ENCODE measurements at places on chromosomes 1 and 21. TPM values are rescaled to one million over a fixed set of nuclear protein-coding genes. Genes with fewer than 3 reads are reported as not detected.

The HES3 gene
- not detected for polyA plus RNA-seq

The KCTD3 gene
- polyA plus RNA-seq, result 34.1 TPM

The CCDC30 gene
- polyA plus RNA-seq, result 0.12 TPM

The CD101 gene
- polyA plus RNA-seq, result 0.04 TPM

The CR1L gene
- polyA plus RNA-seq, result 35.1 TPM

The LMOD1 gene
- 0.39 TPM for polyA plus RNA-seq

The AZIN2 gene
- 0.56 TPM for polyA plus RNA-seq

The AGT gene
- not detected for polyA plus RNA-seq

The TACSTD2 gene
- polyA plus RNA-seq, result not detected

The SELP gene
- not detected for polyA plus RNA-seq

The FLG2 gene
- not detected for polyA plus RNA-seq

- no peak overlapping the region for H3K27ac ChIP-seq
- H3K27me3 ChIP-seq, result no peaks in the 10 kb centered on the region
- DNase-seq, result no peak
- no peaks in the 10 kb centered on the region for H3K36me3 ChIP-seq
Measured at GRCh38 chr1:102842606-102843005, 265.7 kb downstream of the COL11A1 start.

GRCh38 chr1:198155253-198155652, 1.5 kb upstream of the NEK7 start:
- no peaks in the 10 kb centered on the region for H3K36me3 ChIP-seq
- no peak overlapping the region for H3K27ac ChIP-seq
- no peak overlapping the region for H3K4me3 ChIP-seq
- no peaks in the 10 kb centered on the region for H3K27me3 ChIP-seq
- DNase-seq, result no peak

DNA sequence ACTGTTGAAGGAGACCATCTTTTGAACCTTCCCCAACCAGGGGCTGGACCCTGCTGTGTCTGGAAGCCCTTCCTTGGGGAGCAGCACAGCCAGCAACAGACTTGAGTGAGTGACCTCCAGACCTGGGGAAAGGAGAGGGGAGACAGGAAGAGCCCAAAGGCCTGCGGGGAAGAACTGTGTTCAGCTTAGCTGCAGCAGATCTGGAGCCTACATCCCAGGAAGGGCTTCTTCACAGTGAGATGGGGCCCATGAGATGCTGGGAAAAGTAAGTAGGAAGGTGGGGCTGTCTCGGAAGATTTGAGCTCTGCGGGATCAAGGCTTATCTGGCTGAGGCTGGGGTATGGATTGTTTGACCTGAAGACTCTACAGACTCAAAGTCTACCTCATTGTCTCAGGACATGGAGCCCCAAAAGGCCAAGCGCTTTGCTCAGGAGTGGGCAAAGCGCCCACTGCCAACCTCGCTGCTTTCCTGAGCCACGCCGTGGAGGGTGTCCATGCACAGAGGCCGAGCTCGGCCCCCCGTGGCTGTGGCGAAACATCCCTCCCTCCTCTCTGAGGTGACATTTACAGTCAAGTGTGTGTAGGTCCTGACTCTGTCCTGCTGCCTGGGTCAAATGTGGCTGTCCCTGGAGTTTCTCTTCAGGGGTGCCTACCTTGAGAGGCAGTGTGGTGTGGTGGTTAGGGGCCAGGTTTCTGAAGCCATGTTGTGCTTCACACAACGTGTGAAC, 24.5 kb downstream of the SPOCD1 start:
- H3K4me3 ChIP-seq, result no peak overlapping the region
- H3K27me3 ChIP-seq, result peaks cover 47% of the 10 kb centered on the region
- peaks cover 11% of the 10 kb centered on the region for H3K4me1 ChIP-seq
- no peaks in the 10 kb centered on the region for H3K36me3 ChIP-seq

DNA sequence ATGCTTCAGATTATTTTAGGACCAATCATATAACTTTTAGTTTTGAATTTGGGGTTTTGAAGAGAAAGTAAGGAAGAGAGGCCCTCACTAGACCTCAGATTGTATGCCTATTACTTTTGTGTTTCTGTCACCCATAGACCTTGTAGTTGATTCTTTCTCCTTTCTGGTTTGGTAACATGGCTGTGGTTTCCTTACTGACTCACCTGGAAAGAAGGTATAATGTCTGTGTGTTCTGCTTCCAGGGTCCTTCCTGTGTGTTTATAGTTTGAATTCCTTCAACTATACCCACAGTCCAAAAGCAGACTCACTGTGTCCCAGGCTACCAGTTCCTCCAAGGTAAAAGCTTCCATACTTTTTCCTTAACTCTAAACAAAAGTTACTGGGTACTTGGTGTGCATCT, 8.1 kb downstream of the SLC44A3 start:
- DNase-seq, result no peak
- H3K27ac ChIP-seq, result no peak overlapping the region
- no peaks in the 10 kb centered on the region for H3K4me1 ChIP-seq
- no peaks in the 10 kb centered on the region for H3K36me3 ChIP-seq

DNA sequence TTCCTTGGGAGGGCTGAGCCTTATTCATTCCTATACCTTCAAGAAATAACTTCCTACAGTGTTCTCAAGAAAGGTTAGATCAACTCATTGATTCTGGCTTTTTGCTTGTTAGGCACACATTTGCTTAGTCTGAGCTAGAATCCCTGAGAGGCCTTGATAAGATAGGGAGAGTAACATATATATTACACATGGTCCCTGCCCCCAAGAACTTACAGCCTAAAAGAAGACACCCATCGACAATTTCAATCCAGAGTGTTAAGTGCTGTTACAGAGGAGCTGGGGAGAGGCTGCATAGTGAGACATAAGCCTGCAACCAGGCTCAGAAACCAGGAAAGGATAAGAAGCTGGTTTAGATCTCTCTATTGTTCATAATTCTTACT, 68.7 kb downstream of the PLPP3 start:
- H3K27me3 ChIP-seq, result no peaks in the 10 kb centered on the region
- H3K4me3 ChIP-seq, result no peak overlapping the region
- H3K27ac ChIP-seq, result peak overlapping the region; percentile 31
- DNase-seq, result no peak

DNA sequence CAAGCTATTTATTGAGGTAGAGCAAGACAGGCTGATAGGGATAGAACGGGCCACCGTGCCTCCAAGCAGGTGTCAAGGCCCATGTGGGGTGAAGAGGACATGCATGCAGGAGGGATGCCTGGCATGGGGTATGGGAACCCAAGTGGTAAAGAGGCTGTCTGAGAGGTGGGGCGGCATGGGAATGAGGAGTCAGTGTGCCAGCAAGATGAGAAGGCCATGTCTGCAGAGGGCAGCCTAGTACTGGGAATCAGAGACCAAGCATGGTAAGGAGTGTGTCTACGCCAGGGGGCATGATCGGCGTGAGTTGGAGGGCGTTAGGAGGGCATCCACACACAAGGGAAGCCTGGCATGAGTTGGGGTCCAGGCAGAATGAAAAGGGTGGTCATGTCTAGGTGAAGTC, 303.7 kb upstream of the PLD5 start:
- no peak for DNase-seq
- no peaks in the 10 kb centered on the region for H3K36me3 ChIP-seq
- no peak overlapping the region for H3K27ac ChIP-seq
- no peak overlapping the region for H3K4me3 ChIP-seq
- no peaks in the 10 kb centered on the region for H3K27me3 ChIP-seq

GRCh38 chr1:209391792-209392191, 191.7 kb upstream of the CAMK1G start:
- H3K36me3 ChIP-seq, result no peaks in the 10 kb centered on the region
- no peak overlapping the region for H3K27ac ChIP-seq
- H3K4me3 ChIP-seq, result no peak overlapping the region
- no peak for DNase-seq
- H3K27me3 ChIP-seq, result no peaks in the 10 kb centered on the region

DNA sequence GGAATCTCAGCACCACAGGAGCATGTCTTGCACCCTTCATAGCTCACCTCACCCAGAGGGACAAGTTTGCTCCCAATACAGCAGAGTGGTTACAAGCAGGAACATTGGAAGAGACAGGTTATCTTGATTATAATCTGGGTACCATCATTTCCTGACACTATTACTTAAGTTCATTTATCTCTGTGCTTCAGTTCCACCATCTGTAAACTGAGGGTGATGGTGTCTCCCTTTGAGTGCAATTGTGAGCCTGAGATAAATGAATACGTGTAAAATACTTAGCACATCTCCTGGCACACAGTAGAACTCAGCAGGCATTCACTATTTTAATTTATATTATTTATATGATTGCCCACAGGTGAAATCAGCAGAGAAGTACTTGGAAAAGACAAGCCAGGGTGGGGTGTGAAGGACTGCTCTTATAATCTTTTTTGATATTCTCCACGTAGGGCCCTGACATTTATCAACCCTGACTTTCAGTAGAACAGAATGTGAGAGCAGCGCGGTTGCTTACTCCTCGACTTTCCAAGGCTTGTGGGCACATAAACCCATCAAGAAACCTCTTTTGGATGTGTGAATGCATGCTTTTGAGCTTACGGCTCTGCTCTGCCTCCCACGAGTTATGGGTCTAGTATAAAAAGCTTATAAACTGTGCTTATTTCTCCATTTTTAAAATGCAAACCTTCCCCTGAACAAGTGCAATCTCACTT, 34.9 kb downstream of the DUSP10 start:
- peaks cover 51% of the 10 kb centered on the region for H3K4me1 ChIP-seq
- H3K4me3 ChIP-seq, result no peak overlapping the region
- peak overlapping the region; percentile 86 for H3K27ac ChIP-seq
- DNase-seq, result no peak
- H3K36me3 ChIP-seq, result peaks cover 21% of the 10 kb centered on the region

GRCh38 chr1:85611425-85611824, 30.9 kb downstream of the CCN1 start:
- no peaks in the 10 kb centered on the region for H3K4me1 ChIP-seq
- H3K27me3 ChIP-seq, result no peaks in the 10 kb centered on the region
- no peak overlapping the region for H3K27ac ChIP-seq

- no peak overlapping the region for H3K27ac ChIP-seq
- no peak overlapping the region for H3K4me3 ChIP-seq
- peaks cover 13% of the 10 kb centered on the region for H3K36me3 ChIP-seq
- H3K27me3 ChIP-seq, result no peaks in the 10 kb centered on the region
Measured at GRCh38 chr1:77744576-77744975, 15.1 kb downstream of the USP33 start.

GRCh38 chr1:209370241-209370995, 213.1 kb upstream of the CAMK1G start:
- no peaks in the 10 kb centered on the region for H3K4me1 ChIP-seq
- no peaks in the 10 kb centered on the region for H3K27me3 ChIP-seq
- DNase-seq, result no peak

DNA sequence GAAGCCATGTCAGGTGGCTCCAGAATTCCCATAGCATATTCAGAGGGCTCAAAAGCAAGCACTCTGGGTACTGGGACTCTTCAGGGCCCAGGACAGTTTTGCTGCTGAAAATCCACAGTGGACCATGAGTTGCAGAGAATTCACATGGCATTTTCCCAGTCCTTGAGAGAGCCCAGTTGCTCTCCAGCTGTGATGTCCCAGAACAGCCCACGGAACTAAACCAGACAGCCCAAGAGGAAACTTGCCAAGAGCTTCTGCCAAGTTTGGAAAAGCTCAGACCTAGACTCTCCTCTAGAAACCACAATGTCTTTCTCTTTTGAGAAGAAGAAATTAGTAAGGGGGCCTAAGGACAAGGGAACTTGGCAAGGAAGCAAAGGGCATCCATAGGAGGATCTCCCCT, 69.4 kb downstream of the RGS2 start:
- H3K4me3 ChIP-seq, result no peak overlapping the region
- no peaks in the 10 kb centered on the region for H3K4me1 ChIP-seq
- H3K27ac ChIP-seq, result no peak overlapping the region

DNA sequence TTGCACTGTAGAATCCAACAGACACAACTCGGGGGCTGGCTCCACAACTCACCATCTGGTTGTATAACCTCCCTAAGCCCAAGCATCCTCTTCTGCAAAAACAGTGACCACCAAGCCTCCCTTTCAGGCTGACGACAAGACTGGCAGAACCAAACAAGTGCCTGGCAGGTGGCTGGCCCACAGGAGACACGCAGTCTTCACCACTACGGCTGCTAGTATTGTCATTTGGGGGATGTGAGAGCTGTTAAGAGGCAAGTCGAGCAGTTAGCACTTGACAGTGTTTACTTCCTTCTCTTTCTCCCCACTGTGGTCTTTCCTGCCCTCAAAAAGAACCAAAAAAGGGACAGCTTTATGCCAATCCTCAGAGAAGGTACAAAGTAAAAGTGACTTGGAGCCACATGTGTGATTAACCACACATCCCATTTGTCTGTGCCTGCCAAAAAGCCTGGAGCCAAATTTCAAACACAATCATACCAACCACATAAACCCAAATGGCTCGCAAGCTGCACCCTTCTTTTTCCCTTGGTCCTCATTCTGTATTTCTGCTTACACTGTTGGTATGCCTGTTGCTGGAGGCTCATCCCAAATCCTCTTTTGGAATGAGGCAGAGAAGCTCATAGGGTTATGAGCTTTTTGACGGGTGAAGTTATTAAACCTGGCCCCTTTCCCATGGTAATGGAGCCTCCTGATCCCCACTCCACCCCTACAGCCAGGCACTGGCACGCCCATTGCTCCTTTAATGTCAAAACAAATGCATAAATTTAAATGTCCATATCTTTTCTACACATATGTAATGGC, 94.1 kb downstream of the TGFBR3 start:
- H3K27me3 ChIP-seq, result no peaks in the 10 kb centered on the region
- peaks cover 7% of the 10 kb centered on the region for H3K36me3 ChIP-seq
- H3K4me3 ChIP-seq, result no peak overlapping the region
